Fibroblast of villous mesenchyme (primary cell): ENCODE measurements at places on chromosomes 1 and 21.
A peak's percentile ranks its signal among the peaks of the same experiment; 100 is the strongest.

GRCh38 chr1:77282187-77282865, 507 bp downstream of the AK5 start:
- peak; percentile 28 for DNase-seq

DNA sequence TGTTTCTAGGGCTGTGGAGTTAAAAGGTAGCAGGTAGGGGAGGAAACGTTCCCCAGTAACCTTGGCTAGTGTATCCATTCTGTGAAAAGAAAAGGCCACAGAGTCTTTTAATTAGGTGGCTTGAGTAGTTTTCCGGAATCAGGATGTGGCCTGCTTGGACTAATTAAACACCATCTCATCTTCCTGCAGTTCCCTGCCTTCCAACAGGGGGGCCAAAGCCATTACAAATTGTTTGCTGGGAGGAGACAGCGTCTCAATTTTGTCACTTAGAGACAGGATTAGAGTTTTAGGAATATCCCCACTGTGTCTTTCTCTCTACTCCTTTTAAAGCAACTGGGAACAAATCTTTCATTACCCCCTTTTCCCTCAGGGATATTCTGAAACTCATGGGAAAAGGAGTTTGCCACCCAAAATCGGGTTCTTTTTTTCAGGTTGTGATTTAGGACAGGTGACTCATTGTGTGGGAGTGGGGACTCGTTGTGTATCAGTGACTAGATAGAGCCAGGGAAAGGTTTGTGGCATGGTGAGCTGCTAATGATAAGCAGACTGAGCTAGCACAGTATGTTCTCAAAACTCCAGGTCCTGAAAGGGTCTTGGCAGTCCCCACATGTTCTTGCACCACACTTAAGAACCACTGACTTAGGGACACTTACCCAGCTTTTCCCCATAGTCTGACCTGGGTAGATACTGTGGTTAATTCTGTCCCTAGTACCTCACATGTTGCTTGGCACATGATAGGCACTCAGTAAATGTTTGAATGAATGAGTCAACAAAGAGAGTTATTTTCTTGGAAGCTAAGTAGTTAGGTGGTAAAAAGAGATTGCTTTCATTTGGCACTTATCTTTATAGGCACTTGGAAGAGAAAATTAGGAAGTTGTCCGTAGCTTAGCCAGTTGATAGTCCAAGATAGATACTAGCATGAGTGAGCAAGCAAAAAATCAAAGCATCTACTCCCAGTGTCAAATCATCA, 22.5 kb downstream of the INTS3 start:
- peak; percentile 40 for DNase-seq

DNA sequence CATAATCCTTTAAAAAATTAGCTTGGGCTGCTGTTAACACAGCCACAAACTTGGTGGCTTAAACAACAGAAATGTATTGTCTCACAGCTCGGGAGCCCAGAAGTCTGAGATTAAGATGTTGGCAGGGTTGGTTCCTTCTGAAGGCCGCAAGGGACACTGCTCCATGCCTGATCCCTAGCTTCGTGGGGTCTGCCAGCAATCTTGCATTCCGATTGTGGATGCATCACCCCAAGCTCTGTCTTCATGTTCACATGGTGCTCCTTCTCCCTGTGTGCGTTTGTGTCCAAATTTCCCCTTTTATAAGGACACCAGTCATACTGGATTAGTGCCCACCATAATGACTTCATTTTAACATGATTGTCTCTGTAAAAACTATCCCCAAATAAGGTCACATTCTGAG, 5.0 kb upstream of the HHIPL2 start:
- no peak for DNase-seq

DNA sequence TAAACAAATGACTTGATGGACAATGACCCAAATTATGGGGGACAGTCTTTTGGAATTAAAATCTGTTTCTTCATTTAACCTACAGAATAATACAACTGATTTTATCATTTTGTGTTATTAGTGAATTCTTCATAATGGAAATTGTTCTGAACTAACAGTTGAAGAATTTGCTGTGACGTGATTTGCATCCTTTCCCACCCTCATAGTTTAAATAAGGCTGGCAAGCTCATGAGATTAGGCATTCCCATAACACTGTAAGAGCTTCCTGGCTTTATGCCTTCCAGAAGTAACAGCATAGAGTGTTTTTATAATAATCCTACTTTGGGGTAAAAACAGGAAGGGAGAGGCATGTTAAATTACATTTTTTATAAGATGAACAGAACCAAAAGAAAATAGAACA, 95.7 kb downstream of the ATP6V1G3 start:
- DNase-seq = peak; percentile 49

DNA sequence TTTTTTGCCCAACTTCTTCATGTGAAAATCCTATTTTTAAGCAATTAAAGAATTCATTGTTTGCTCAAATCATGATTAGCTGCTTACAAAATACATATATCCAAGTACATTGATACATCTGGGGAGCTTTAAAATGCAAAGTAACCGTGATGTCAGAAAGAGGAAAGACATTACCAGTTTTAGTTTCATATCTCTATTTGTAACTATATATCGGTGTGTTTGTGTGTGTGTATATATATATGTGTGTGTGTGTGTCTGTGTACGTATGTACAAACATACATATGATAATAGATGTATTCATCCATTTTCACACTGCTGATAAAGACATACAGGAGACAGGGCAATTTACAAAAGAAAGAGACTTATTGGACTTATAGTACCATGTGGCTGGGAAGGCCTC, 310.1 kb downstream of the DPYD start:
- DNase-seq = no peak

GRCh38 chr1:74464037-74464436, 48.4 kb downstream of the LRRC53 start:
- peak; percentile 1 for DNase-seq

DNA sequence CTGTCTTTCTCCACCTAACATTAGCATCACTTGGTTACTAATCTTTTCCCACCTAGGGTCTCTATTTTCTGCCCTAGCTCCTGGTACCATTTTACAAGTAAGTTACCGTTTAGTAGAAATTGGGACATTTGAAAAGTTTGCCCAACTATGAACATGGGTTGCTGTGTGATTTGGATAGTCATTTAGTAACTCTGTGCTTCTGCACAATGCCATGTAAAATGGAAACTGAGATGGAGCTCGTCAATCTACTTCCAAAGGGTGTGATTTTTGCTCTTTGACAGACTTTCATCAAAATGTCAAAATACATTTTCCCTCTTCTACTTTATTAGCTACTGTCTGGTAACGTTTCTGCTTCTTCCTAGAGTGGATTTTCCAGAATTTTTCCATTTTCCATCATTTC, 381.5 kb upstream of the B3GALT2 start:
- no peak for DNase-seq
